ENCODE measurements at places on chromosomes 3 and 15. TPM values are rescaled to one million over a fixed set of nuclear protein-coding genes. Genes with fewer than 3 reads are reported as not detected.
A peak's percentile ranks its signal among the peaks of the same experiment; 100 is the strongest.

DNA sequence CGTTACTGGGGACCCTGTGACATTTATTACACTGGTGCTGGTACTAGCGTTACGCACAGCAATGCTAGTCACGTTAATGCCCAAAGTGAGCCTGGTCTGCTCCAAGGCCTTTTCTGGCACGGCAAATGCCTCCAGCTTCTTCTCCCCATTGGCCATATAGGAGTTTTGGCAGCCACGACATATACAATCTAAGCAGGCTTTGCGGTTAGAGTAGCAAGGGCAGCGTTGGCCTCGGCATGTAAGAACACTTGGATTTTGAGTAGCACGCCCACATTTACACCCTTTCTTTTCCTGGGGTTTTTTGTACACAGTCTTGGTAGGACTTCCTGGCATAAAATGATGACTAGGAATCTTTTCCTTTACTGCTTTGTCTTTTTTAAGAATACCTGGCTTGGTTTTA lies 44.9 kb downstream of the MSL2 start:
- peaks cover 19% of the 10 kb centered on the region for H3K4me1 ChIP-seq
- no peak overlapping the region for H3K4me3 ChIP-seq
- DNase-seq, result no peak
- H3K27ac ChIP-seq, result no peak overlapping the region
- no peaks in the 10 kb centered on the region for H3K36me3 ChIP-seq

DNA sequence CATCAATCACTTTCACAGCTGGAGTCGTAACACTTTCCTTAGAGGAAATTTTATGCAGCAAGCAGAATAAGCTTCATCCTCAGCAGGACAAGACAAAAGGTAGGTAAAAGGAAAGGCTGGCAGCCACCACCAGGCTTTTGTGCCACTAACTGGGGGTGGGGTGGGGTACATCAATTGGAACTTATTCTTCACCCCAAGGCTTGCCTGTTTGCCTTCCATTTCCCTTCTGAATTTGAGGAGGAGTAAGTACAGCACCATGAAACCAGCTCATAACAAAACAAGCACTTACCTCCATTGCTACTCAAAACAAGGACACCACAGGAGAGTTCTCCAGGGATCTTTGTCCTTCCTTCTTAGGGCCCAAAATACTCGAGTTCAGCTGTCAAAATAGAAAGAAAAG lies 296.8 kb downstream of the ARRDC4 start:
- H3K36me3 ChIP-seq, result no peaks in the 10 kb centered on the region
- no peak overlapping the region for H3K27ac ChIP-seq
- DNase-seq, result no peak
- no peaks in the 10 kb centered on the region for H3K4me1 ChIP-seq
- H3K27me3 ChIP-seq, result peaks cover 10% of the 10 kb centered on the region

GRCh38 chr3:151722856-151723255 lies 10.9 kb upstream of the AADACL2 start:
- H3K36me3 ChIP-seq, result no peaks in the 10 kb centered on the region
- no peak overlapping the region for H3K27ac ChIP-seq
- H3K4me3 ChIP-seq, result no peak overlapping the region
- no peaks in the 10 kb centered on the region for H3K27me3 ChIP-seq
- H3K4me1 ChIP-seq, result no peaks in the 10 kb centered on the region
- no peak for DNase-seq

The ACKR4 gene
- total RNA-seq, result 6.9 TPM

DNA sequence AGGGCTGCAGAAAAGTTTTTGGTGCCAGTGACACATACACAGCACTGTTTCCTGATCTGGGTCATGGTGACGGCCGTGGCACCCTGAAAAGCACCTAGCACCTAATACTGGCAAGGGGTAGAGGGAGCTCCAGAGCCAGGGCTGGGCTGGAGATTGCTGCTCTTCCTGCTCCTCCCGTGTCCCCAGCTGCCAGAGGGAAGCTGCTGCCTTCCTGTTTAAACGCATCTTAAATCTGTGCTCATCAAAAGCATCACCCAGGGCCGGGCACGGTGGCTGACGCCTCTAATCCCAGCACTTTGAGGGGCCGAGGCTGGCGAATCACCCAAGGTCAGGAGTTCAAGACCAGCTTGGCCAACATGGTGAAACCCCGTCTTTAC lies 156.7 kb upstream of the MEF2A start:
- peak; percentile 77 for DNase-seq
- H3K4me1 ChIP-seq, result peaks cover 16% of the 10 kb centered on the region
- H3K4me3 ChIP-seq, result no peak overlapping the region
- H3K27me3 ChIP-seq, result no peaks in the 10 kb centered on the region
- H3K36me3 ChIP-seq, result no peaks in the 10 kb centered on the region
- peak overlapping the region; percentile 61 for H3K27ac ChIP-seq

DNA sequence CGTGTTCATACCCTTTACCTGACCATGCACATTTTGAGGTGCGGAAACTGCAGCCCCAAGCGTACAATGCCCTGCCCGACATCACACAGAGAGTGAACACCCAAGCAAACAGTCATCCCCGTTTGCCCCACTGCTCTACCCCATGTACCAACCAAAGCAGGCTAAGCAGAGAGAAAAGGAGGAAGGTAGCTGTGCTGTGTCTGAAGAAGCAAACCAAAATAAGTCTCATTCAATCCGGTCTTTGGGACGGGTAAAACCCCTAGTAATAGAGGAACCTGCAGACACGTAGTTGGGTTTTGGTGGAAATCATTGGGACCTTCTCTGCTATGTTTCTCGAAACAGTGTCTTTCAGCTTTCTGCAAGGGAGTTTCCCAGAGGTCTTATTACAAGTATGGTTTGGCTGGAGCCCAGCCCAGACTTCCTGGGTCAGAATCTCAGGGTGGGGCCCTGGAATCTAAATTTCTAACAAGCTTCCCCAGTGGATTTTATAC lies 164.6 kb upstream of the HES1 start:
- H3K27me3 ChIP-seq, result no peaks in the 10 kb centered on the region
- no peak overlapping the region for H3K4me3 ChIP-seq
- peaks cover 18% of the 10 kb centered on the region for H3K4me1 ChIP-seq

The RPL4 gene
- 1,750 TPM for total RNA-seq

The C3orf22 gene
- total RNA-seq, result not detected

- DNase-seq, result no peak
- H3K4me1 ChIP-seq, result no peaks in the 10 kb centered on the region
- H3K4me3 ChIP-seq, result no peak overlapping the region
- no peaks in the 10 kb centered on the region for H3K36me3 ChIP-seq
- no peak overlapping the region for H3K27ac ChIP-seq
These were observed 295.7 kb upstream of the TMCO5A start for GRCh38 chr15:37638691-37639090.

- H3K4me3 ChIP-seq, result no peak overlapping the region
- no peaks in the 10 kb centered on the region for H3K27me3 ChIP-seq
- peak; percentile 7 for DNase-seq
- H3K27ac ChIP-seq, result no peak overlapping the region
These were observed 7.0 kb upstream of the C15orf40 start for GRCh38 chr15:83018436-83018835.

GRCh38 chr3:16885593-16886302 lies 993 bp downstream of the PLCL2 start:
- H3K27ac ChIP-seq, result peak overlapping the region; percentile 97
- peaks cover 54% of the 10 kb centered on the region for H3K4me1 ChIP-seq
- H3K27me3 ChIP-seq, result no peaks in the 10 kb centered on the region
- H3K36me3 ChIP-seq, result no peaks in the 10 kb centered on the region
- peak; percentile 15 for DNase-seq

The TTLL3 gene
- total RNA-seq, result 33.9 TPM

DNA sequence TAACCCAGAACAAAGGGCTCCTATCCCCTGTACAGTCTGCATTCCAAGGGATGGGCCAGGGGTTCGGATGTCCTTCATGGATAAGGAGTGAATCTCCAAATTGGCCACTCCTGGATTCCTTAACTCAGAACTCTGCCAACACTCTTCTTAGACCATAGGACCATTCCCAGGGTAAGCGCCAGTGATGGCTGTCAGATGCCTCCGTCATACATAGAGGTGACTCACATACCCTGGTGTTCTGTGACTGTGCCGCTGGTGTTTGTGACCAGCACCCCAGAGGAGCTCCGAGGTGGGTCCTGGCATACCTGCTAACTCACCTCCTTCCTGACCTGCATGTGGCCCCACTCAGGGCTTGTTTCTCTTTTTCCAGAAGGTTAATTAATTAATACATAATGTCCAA lies 134.7 kb downstream of the KLF13 start:
- DNase-seq, result no peak
- H3K27ac ChIP-seq, result no peak overlapping the region
- no peak overlapping the region for H3K4me3 ChIP-seq
- H3K36me3 ChIP-seq, result no peaks in the 10 kb centered on the region

GRCh38 chr15:53437366-53437765 lies 322.1 kb downstream of the WDR72 start:
- H3K27ac ChIP-seq, result no peak overlapping the region
- no peaks in the 10 kb centered on the region for H3K27me3 ChIP-seq
- H3K36me3 ChIP-seq, result no peaks in the 10 kb centered on the region
- no peak overlapping the region for H3K4me3 ChIP-seq

The SNTN gene
- total RNA-seq, result 9.6 TPM

GRCh38 chr3:3133500-3133899 lies 6.8 kb downstream of the TRNT1 start:
- H3K27ac ChIP-seq, result no peak overlapping the region
- peaks cover 25% of the 10 kb centered on the region for H3K4me1 ChIP-seq
- H3K36me3 ChIP-seq, result peaks cover 63% of the 10 kb centered on the region

- H3K4me1 ChIP-seq, result no peaks in the 10 kb centered on the region
- no peak overlapping the region for H3K4me3 ChIP-seq
- no peaks in the 10 kb centered on the region for H3K27me3 ChIP-seq
- no peaks in the 10 kb centered on the region for H3K36me3 ChIP-seq
- peak; percentile 13 for DNase-seq
These were observed 21.8 kb upstream of the POU1F1 start for GRCh38 chr3:87298111-87298718.

DNA sequence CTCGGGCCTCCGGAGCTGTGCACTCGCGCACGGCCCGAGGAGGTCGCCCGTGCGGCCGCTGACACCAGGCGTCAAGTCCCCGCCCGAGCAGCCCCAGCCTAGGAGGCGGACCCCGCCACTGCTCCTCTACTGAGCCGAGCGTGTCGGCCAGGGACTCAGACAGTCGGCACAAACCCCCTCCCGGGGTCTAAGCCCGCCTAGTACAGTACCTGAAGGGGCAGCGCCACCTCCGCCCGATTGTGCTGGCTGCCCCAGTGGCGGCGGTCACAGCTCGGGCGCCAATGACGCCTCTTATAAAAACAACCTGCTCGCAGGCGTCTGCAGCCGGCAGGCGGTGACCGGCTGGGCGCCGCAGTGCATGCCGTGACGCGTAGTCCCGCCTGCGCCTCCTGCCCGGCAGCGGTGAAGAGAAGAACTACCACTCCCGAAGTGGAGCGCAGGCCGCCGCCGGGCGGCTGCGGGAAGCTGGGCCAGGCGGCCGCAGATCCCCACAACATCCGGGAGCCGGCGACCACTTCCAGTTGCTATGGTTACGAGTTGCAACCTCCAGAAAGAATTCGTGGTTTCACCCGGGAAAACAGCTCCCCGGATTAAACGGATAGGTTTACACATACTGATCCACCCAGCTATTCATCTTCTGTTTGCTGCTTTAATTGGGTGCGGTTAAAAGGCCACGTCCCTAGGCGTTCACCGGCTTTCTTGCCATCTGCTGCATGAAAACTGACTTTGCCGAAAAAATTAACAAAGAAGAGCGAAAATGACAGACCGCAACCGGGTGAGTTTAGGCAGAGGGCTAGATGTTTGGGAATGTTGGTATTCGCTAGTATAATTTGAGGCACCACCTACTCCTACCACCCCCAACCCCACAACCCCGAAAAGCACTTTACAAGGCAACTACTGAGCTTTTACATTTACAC lies at the start of the genes CCPG1 and PIERCE2:
Gene CCPG1, minus strand, starts transcription at position 348 of the 917 bp plus-strand sequence. CDS start 18,935 bp downstream, outside the sequence.
Gene PIERCE2, plus strand, starts transcription at position 484 of the 917 bp plus-strand sequence. Its CDS starts 274 bp downstream, at position 758.
- H3K27ac ChIP-seq, result peak within 1 kb of the TSS; percentile 98
- no peaks in the 10 kb centered on the region for H3K27me3 ChIP-seq
- peaks cover 50% of the 10 kb centered on the region for H3K4me1 ChIP-seq
- DNase-seq, result peak; percentile 93
- no peaks in the 10 kb centered on the region for H3K36me3 ChIP-seq

The CASR gene
- not detected for total RNA-seq

GRCh38 chr3:140695361-140696061 lies 17.6 kb downstream of the TRIM42 start:
- H3K27me3 ChIP-seq, result no peaks in the 10 kb centered on the region
- no peak for DNase-seq
- H3K4me1 ChIP-seq, result no peaks in the 10 kb centered on the region
- H3K4me3 ChIP-seq, result no peak overlapping the region
- no peak overlapping the region for H3K27ac ChIP-seq

DNA sequence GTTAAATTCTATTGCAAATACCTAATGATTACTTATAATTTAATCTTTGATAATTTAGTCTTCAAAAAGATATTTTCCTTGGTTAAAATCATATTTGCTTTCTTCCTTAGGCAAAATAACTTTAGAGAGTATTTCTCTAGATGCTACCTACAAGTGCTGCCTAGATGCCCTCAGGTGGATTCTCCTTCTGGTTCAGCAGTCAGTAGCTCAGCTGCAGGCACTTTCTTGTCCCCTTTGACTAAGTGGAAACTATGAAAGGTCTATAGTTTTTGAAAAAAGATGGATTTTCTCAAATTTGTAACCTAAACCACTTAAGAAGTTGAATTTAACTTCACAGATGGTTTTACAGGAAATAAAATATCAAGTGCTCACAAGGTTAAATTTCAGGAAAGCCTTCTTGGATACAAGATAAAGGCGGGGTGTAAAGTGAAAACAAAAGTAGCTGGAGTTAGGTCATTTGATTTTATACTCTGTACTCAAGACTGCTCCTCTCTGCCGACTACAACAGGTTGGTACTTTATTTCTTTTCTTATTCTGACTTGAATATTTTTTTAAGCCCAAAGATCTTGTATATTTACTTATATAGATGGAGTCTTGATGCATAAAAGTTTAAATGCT lies at the start of gene ACKR4:
Gene ACKR4, plus strand, starts transcription at position 455 of the 618 bp plus-strand sequence. CDS start 3,128 bp downstream, outside the sequence.
- H3K4me3 ChIP-seq, result peak within 1 kb of the TSS; percentile 2
- H3K36me3 ChIP-seq, result no peaks in the 10 kb centered on the region
- H3K4me1 ChIP-seq, result peaks cover 14% of the 10 kb centered on the region

- no peak for DNase-seq
- no peaks in the 10 kb centered on the region for H3K36me3 ChIP-seq
- H3K4me3 ChIP-seq, result no peak overlapping the region
- H3K4me1 ChIP-seq, result no peaks in the 10 kb centered on the region
- no peak overlapping the region for H3K27ac ChIP-seq
- no peaks in the 10 kb centered on the region for H3K27me3 ChIP-seq
These were observed 36.9 kb upstream of the ARPP21 start for GRCh38 chr3:35602395-35602936.

The PRKAR2A gene
- 50.2 TPM for total RNA-seq

The PATL2 gene
- total RNA-seq, result 1.7 TPM

GRCh38 chr3:188362405-188362831 lies 208.5 kb downstream of the LPP start:
- no peaks in the 10 kb centered on the region for H3K27me3 ChIP-seq
- H3K36me3 ChIP-seq, result no peaks in the 10 kb centered on the region

GRCh38 chr3:42500091-42500490 lies 2.4 kb upstream of the VIPR1 start:
- peaks cover 49% of the 10 kb centered on the region for H3K27me3 ChIP-seq
- no peak for DNase-seq
- H3K4me1 ChIP-seq, result no peaks in the 10 kb centered on the region
- no peaks in the 10 kb centered on the region for H3K36me3 ChIP-seq

GRCh38 chr15:57037548-57037947 lies 119.1 kb downstream of the TCF12 start:
- no peak overlapping the region for H3K27ac ChIP-seq
- DNase-seq, result no peak
- H3K27me3 ChIP-seq, result no peaks in the 10 kb centered on the region
